NCI-H510A (cell line): ENCODE measurements at places on chromosomes 6 and 20.

DNA sequence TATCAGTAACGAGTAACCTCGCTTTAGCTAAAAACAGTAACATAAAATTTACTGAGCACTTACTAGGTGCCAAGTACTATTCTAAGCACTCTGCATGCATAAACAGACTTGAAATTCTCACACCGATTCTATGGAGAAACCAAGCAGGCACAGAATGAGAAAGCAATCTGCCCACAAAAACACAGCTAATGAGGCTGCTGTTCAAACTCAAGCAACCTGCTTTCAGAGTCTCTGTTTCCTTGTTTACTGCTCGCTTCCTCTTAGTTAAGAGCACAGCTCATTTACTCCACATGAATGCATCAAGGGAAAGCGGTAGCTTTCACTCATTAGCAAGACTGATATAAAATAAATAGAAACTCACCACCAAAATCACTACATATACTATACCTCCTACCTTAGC is 37.4 kb downstream of the PRKN start:
- no peak for DNase-seq

GRCh38 chr6:156890627-156891314 is 113.6 kb downstream of the ARID1B start:
- no peak for DNase-seq

GRCh38 chr20:38649275-38649891 is 47.8 kb downstream of the ARHGAP40 start:
- no peak for DNase-seq

DNA sequence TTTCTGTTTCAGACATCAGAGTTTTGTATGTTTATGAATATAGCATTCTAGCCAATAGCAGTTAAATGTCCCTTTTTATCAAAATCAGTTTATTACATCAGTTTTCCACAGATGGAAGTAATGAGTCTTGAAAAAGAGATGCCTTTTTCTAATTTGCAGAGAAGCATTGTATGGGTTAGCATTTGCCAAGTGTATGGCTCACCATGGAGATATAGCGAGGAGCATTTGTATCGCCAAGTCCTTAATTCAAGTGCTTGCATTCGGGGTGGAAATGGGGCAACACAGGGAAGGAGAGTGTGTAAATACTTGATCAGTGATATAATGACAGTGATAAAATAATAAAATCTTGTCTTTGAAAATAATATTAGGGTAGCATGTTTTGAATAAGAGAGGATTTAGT is 42.9 kb downstream of the TXLNB start:
- DNase-seq, result no peak

DNA sequence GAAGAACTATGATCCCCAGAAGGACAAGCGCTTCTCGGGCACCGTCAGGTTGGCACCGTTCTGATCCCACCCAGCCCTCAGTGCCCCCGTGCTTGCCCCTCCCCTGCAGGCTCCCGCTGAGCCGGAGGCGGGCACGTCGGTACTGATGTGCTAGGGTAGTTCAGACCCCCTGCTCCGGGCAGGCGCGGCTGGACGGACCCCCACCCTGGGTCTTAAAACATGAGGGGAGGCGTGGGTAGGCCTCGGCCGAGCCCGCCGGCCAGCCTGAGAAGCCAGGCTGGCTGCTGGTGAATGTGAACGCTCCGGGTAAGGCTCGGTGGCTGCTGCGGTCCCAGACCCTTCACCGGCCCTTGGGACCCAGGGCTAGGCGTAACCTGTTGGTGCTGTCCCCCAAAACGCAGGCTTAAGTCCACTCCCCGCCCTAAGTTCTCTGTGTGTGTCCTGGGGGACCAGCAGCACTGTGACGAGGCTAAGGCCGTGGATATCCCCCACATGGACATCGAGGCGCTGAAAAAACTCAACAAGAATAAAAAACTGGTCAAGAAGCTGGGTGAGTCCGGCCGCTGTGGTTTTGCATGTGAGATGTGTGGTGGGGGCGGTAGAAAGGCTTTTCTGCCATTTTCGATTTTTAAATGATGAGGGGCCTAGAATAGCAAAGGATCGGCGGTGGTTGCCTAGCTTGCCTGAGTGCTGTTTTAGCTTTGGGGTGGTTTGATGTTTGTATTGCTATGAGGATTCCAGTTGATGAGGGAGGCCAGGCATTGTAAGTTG is 964 bp downstream of the RPL10A start:
- no peak for DNase-seq

DNA sequence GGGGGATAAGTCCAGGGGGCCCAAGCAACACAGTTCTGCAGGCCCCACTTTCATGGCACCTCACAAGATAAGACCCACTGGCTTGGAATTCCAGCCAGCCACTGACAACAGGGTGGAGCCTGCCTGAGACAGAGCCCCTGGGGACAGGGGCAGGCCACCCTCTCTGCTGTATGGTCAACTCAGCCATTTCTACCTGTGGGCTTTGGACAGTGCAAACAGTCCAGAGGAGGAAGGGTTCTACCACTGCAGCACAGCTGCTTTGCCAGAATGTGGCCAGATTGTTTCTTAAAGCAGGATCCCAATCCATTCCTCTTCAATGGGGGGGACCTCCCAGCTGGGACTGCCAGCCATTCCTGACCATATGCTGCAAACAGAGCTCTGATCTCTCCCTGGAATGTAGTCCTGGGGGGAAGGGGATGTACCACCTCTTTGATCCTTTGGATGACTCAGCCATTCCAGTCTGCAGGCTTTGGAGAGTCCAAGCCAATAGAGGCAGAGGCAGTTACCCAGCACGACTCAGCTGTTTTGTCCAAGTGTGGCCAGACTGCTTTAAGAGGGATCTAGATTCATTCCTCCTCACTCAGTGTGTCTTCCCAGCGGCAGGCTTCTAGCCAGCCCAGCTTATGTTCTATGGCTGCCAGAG is 842.2 kb downstream of the EPHA7 start:
- no peak for DNase-seq

DNA sequence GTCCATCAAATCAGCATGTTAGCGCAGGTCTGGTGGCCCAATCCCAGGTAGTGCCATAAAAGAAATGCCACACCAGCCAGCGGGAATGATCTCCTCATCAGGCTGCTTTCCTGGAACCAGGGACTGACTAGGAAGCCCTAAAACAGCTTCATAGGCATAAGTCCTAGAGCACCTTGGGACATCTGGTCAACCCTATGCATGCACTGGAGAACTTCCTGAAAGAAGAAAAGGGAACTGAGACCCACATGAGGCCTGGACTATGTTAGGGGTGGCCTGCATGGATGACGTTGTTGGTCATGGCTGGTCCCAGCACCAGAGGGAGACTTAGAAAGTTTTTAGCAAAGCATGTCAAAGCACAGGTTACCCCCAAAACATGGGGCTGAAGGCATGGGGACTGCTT is 7.6 kb upstream of the KCNK16 start:
- peak; percentile 50 for DNase-seq

GRCh38 chr20:10249048-10249770 is 30.6 kb downstream of the SNAP25 start:
- DNase-seq, result no peak

DNA sequence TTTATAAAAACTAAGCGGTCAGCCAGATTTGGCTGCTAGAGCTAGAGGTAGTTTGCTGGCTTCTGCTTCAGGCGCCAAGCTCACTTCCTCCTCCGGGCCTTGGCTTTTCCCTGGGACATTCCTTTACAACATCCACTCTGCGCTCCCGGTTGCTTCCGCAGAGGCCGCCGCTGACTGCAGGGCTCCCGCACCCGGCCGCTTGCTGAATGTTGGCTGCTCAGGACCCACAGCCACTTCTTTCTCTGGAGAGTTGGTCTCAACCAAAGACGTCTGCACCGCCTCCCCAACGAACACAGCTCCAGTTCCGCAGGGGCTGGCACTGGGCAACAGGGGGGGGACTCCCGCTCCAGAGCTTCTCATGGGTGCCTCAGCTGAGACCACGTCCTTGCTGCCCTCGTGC is 282.8 kb downstream of the TFAP2C start:
- no peak for DNase-seq

DNA sequence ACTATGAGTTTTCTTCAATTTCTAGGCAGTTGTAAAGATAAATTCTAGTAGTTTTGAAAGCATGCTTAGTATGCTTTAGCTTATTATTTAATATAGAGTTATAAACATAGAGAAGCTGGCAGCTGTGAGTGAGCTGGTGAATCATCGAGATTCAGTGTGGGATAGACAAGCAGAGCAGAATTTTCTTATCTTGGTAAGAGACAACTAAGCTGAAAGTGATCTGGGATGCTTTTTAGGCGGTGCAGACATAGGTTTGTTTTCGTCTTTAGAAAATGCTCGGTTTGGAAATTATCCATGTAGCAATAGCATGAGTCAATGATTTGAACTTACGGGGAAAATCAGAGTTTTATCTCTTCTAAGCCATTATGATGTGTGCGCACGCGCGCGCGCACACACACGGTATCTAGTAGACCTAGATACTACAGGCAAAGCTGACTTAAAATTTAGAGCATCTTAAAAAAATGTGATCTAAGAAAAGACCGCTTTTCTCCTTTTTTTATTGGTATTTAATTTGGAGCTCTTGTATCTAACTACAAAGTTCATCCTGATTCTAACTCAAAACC is 128.3 kb upstream of the MAP3K7 start:
- DNase-seq, result no peak

DNA sequence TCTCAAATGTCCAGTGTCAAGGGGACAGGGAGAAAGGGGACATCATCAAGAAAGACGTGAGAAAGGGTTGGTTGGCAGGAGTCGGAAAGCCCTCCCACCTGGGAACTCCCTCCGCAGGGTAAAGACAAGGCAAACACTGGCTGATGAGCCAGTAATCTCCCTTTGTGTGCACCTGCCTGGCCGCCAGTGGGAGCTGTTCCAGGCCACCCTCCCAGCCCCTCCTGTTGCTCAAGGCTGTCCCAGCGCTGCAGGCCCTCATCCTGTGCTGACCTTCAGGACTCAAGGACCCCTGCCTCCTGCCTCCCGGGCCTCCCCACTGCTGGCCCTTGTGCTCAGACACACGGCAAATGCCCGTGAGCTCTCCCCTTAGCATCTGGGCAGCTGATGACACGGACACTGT is 7.4 kb downstream of the FRMD1 start:
- DNase-seq, result no peak

DNA sequence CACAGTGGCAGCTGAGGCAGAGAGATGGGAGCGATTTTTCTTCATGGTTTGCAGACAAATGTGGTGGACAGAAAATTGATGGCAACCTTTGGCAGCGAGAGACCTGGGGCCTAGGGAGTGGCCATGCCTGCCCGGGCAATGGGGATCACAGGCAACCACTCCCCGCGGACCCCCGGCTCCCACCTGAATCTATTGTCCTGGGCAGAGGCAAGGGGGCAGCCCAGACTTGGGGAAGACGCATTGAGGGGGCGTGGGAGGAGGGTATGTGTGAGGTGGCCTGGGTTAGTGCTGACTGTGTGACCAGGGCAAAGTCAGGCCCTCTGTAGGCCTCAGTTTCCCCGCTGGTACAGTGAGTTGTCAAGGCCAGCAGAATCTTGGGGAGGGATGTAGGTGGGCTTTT is 53.6 kb upstream of the BLCAP start:
- no peak for DNase-seq

DNA sequence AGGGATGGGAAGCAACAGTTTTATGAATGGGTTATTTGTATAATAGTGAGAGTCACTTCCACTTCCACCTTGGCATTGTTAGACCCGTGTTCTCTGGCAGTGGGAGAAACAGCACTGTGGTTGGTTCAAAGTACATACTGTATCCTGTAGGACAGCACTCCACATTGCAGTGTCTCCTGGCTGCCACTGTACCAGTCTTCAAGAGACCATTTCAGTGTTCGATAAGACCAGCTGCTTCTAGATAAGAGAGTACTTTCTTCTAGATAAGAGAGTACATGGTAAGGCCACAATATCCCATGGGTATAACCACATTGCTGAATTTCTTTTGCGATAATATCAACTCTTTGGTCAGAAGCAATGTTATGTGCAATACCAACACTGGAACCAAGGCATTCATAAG is 28.8 kb downstream of the FITM2 start:
- DNase-seq, result no peak

DNA sequence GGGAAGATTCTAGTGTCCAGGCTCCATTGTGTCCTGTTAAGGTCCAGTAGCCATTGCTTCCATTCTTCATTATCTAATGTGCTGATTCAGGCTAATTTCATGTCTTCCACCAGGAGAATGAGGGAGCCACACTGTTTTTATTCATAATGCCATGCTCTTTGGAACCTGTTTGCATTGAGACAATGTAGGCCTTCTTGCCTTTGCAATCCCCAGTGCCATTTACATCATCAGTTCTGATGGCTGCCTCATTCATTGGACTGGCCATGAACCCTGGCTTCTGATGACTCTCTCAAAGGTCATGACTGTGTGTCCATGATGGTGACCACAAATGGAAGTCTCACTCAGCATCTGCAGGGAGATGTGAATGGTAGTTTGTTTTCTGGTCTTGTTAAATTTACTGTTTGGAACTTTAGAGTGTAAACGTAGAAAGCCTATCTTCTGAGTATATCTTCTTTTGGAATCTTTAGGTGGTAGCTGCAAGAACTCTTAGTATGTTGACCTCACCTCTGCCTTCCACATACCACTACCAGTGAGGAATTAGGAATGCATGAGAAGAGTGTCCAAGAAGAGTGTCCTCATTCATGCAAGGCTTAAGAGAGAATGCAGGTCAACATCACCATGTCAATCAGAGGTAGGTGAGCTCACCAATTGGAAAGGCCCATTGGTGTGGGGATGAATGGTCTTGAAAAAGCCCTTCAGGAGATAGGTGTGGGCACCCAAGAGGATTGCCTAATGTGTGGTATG is 42.9 kb upstream of the ZFP64 start:
- no peak for DNase-seq
